ENCODE measurements at places on chromosomes 5 and 9.

DNA sequence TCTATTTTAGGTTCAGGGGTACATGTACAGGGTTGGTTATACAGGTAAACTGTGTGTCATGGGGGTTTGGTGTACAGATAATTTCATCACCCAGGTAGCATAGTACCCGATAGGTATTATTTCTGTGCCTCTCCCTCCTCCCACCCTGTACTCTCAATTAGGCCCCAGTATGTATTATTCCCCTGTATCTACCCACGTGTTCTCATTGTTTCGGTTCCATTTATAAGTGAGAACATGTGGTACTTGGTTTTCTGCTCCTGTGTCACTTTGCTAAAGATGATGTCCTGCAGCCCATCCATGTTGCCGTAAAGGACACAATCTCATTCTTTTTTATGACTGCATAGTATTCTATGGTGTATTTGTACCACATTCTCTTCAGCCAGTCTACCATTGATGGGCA lies 96.8 kb upstream of the SLC24A2 start:
- DNase-seq = no peak

DNA sequence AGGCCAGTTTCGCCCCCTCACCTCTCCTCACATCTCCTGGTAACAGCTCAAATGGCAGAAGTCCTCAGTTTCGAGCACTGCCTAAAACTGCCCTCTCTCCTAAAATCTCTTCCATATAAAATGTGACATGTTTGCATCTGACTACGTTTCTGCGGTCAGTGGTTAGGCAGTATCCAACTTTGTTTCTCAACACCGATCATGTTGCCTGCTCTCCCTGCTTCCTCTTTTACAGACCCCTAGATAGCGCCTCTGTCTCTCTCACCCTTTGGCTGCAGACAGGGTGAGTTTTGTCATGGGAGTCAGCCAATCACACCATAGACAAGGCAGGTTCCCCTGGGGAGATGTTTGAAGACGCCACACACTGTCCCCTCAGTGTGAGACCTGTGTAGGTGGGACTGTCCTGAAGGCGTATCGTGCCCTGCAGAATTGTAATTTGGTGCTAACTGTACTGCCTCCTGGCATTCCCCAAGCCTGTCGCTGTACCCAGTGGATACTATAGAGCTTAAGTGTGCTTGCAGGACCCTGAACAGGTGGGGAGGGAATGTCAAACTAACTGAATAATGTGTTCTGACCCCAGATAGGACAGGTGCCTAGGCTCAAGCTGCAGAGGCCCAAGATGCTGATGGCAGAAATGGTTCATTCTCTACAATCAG lies 1.1 kb downstream of the HEXB start:
- no peak for DNase-seq

GRCh38 chr5:35198075-35198474 lies 32.2 kb downstream of the PRLR start:
- no peak for DNase-seq

DNA sequence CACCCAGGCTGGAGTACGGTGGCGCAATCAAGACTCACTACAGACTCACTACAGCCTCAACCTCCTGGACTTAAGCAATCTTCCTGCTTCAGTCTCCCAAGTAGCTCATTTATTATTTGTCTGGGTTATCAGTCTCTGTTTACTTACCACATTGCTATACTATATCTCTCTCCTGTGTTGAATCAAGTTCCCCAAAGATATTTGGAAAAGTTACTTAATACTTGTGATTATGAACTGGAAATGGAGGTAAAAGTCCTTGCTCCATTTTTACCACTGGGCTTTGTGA lies 55.6 kb downstream of the ANGPTL2 start:
- DNase-seq = no peak

DNA sequence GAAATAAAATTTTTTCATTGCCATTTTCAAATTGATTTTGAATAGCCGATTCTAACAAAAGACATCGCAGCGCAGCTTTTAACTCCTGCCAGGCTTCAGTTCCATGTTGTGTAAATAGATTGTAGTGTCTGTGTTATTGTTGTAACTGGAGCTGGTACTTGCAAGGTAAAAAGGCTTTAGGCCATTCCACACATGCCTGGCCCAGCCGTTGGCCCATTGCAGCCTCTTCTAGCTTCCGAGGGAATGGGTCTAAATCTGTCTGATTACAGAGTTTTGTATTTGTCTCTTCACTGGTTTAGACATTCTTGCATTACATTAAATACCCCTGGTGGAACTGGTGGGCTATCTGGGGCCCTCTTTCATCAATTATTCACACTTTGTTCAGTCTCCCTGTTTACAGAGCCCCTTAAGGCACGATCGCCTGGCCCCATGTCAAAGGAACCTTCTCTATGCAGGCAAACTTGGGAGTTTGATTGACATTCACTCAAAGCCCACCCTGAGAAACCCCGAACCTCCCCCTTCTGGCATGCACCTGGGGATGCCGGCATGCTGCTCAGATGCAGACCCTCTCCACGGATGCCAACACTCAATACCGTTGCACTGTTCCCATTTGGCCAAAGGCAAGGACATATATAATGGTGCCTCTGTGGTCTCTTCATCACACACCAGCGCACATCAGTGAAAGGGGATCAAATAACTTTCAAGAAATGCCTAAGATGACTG lies 281.7 kb upstream of the IRX2 start:
- no peak for DNase-seq

- no peak for DNase-seq
Observed at GRCh38 chr5:16493261-16493660, 27.7 kb upstream of the ZNF622 start.

DNA sequence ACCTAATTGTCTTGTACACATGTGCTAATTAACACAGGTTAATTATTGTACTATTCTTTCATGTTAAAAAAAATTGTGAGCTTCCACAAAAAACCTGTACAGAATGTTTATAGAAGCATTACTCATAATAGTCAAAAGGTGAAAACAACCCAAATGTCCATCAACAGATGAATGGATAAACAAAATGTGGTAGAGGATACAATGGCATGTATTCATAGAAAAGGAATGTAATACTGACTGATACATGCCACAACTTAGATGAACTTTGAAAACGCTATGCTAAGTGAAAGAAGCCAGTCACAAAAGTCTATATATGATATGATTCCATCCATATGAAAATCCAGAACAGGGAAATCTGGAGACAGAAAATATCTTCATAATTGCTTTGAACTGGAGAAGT lies 25.6 kb downstream of the RRAGA start:
- DNase-seq = no peak

DNA sequence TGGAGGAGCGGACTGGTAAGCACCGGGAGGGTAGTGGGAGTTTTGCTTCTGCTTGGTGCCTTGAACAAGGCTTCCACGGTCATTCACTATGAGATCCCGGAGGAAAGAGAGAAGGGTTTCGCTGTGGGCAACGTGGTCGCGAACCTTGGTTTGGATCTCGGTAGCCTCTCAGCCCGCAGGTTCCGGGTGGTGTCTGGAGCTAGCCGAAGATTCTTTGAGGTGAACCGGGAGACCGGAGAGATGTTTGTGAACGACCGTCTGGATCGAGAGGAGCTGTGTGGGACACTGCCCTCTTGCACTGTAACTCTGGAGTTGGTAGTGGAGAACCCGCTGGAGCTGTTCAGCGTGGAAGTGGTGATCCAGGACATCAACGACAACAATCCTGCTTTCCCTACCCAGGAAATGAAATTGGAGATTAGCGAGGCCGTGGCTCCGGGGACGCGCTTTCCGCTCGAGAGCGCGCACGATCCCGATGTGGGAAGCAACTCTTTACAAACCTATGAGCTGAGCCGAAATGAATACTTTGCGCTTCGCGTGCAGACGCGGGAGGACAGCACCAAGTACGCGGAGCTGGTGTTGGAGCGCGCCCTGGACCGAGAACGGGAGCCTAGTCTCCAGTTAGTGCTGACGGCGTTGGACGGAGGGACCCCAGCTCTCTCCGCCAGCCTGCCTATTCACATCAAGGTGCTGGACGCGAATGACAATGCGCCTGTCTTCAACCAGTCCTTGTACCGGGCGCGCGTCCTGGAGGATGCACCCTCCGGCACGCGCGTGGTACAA lies 556 bp downstream of the PCDHGC3 start:
- DNase-seq = no peak

DNA sequence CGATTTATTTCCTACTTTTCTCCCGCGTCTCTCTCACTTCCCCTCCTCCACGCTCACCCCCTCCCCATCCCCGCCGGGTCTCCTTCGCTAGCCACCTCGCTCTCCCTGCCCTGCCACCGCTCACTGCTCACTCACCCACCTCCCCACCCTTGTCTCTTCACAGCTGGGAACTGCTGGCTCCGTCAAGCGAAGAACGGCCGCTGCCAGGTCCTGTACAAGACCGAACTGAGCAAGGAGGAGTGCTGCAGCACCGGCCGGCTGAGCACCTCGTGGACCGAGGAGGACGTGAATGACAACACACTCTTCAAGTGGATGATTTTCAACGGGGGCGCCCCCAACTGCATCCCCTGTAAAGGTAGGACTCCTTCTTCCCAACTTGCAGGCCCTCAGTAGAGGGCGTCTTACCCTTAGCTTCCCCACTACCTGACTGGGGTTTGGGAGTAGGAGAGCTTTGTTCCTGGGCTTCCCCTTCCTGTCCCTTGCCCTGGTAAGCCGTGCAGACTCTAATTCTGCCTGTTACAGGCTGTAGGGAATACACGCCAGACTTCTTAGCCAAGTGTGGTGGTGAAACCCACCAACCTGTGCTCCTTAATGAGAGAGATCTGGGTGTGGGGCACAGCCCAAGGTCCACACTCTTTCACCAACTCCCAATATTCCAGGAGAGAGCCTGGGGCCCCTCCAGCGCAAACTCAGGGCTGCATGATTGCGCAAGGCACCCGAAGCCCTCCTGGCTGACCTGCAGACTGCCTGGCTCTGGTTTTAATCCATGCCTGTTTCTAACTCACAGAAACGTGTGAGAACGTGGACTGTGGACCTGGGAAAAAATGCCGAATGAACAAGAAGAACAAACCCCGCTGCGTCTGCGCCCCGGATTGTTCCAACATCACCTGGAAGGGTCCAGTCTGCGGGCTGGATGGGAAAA lies 2.5 kb downstream of the FST start:
- no peak for DNase-seq

DNA sequence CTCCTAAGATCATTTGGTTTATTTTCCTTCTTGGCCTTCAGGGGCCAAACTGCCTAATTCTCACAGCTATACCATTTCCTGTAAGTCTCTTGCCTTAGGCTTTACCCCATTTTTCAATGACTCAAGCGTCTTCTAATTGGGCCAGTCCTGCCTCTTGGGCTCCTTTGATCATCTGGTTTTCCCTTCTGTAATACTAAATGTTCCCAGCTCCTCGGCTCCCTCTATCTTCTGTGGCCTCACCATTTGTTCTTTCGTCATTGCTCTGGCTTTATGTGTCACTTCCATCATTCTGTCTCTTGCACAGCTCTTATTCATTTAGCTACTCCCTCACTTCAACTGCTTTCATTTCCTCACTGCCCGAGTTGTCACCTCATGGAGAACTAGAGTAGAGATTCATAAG lies 14.5 kb upstream of the SPINK7 start:
- no peak for DNase-seq

- no peak for DNase-seq
Observed at GRCh38 chr5:25550793-25551192, 906.0 kb upstream of the CDH10 start.

DNA sequence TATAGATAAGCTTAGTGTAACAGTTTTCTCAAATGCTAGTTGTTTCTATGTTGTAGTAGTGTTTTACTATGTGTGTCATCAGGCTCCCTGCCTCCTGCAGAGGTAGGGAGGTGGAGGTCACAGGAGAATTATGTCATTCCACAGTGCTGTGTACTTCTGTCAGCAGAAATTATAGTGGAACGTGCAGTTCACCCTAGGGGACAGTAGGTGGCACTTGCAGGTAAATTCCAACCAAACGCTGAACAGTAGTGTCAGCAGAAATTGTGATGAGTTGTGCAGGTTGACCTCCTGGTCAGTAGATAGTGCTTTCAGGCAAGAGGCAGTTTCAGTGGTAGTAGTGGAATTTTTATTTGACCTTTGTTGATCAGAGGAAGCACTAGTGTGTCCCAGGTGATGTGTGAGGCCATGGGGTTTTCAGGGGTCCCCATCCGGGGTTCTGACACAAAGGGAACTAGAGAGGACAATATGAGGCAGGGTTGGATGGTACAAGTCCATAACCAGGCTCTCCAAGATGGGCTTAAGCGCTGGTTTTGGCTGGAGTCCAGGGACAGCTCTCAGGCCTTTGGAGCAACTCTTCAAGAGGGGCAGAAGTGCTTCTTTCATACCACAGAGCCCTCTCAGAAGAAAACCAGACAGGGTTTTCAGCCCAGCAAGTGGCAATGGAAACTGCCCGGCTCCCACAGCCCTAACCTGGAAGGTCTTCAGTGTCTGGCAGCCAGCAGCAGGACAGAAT lies 402.9 kb downstream of the CYLC2 start:
- no peak for DNase-seq

DNA sequence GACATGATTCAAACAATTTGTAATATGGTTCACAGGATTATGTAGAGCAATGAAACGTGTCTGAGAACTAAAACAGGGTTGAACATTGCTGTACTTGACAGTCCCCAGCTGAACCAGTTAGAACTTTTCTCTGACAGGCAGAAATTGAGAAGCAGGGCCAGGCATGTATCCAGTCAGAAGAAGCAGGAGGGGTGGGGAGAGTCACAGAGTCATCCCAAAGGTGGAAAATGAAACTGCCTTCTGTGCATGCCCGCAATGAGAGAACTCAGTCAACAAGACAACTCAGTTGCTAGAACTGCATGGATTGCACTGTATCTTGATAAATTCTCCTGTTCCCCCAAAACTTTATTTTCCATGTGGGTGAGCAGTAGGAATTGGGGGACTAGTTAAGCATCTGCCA lies 72.9 kb upstream of the PRLR start:
- no peak for DNase-seq

- DNase-seq = no peak
Observed at GRCh38 chr5:128155776-128156175, 72.2 kb downstream of the SLC12A2 start.

DNA sequence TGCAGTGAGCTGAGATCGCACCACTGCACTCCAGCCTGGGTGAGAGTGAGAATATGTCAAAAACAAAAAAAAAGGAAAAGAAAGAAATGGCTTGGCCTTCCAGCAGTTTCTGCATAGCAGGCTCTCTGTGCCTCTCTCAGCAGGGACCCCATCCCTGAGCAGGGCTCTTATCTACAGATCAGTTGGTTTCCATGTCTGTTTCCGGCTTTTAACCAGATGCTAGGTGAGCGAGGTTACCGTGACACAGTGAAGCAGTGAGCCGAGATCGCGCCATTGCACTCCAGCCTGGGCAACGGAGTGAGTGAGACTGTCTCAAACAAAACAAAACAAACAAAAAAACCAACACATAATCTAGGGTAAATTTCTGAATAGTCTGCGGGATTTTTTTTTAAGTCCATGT lies 51.4 kb downstream of the COL5A1 start:
- no peak for DNase-seq

GRCh38 chr9:37031902-37032301 lies 2.2 kb downstream of the PAX5 start:
- no peak for DNase-seq

- DNase-seq = no peak
Observed at GRCh38 chr5:36908544-36909260, 32.1 kb downstream of the NIPBL start.

DNA sequence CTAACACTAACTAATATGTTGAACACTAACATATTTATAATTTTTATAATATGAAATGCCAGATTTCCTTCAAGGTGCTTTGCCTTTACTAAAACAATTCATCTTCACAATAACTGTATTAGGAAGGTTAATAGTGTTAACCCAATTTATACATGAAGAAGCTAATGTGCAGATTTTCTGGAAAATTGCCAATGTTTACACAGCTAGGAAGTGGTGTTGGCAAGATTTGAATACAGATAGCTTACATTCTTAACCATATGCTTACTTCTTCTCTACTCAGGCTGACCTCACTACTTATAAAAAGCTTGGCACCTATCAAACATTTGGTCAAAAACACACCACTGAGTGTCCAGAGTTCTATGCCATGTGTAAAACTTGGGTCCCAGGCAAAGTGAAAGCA lies 445.4 kb upstream of the ITGA1 start:
- DNase-seq = no peak

All from stimulated activated CD4-positive, alpha-beta T cell treated with anti-CD3 and anti-CD28 coated beads, Interleukin-1b, Interleukin-23, amount 100 ng/mL, for 1 hour (primary cell).